ENCODE measurements at places on chromosomes 7 and 10. TPM values are rescaled to one million over a fixed set of nuclear protein-coding genes. Genes with fewer than 3 reads are reported as not detected.

SMO gene
- 0.37 TPM for total RNA-seq

- H3K4me1 ChIP-seq = peaks cover 8% of the 10 kb centered on the region
- no peak overlapping the region for H3K4me3 ChIP-seq
- no peaks in the 10 kb centered on the region for H3K36me3 ChIP-seq
- H3K27me3 ChIP-seq = no peaks in the 10 kb centered on the region
- peak; percentile 54 for DNase-seq
Measured at GRCh38 chr10:31034098-31034909, 2.6 kb upstream of the ZNF438 start.

PRLHR gene
- total RNA-seq = not detected

DNA sequence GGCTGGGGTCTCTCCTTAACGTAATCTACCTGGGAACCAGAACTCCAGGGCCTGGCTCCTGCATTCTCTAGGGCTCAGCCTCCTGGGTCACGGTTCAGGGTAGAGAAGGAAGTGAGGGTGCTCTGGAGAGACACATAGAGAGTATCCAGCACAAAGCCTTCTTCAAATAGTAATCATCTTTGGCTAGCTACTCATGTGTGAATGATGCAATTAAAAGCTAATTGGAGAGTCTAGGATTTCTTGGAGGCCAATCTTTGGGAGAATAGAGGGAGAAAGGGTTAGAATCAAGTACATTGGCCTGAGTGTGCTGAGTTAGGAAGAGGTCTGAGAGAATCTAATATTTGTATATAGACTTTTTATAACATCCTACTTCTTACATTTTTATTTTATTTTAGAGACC lies 24.0 kb upstream of the MALRD1 start:
- no peak for DNase-seq
- H3K4me3 ChIP-seq = no peak overlapping the region
- H3K27ac ChIP-seq = no peak overlapping the region
- H3K27me3 ChIP-seq = no peaks in the 10 kb centered on the region
- no peaks in the 10 kb centered on the region for H3K36me3 ChIP-seq

DNA sequence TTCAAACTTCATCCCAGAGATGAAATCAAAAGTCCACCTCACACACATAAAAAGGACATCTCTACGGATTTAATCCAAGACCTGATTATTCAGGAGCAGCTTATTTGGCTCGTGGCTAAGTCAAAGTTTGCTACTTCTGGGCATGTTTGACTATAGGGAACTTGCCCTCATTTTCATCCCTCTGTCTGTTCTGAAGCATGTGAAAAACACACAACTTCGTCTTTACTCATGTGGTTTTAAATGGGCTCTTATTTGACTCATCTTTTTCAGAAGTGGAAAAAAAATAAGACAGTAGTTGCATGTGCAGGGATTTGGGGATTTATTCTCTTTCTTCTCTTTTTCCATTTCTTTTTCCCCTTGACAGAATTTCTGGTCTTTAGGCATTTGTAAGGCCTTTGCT lies 295.9 kb downstream of the TFEC start:
- H3K4me1 ChIP-seq = no peaks in the 10 kb centered on the region
- H3K27me3 ChIP-seq = no peaks in the 10 kb centered on the region
- no peaks in the 10 kb centered on the region for H3K36me3 ChIP-seq
- no peak overlapping the region for H3K4me3 ChIP-seq

- H3K4me1 ChIP-seq = peaks cover 25% of the 10 kb centered on the region
- H3K4me3 ChIP-seq = peak overlapping the region; percentile 86
- peak overlapping the region; percentile 82 for H3K27ac ChIP-seq
- no peak for DNase-seq
Measured at GRCh38 chr7:151080067-151080521, 515 bp downstream of the FASTK start.

CTAGE6 gene
- total RNA-seq = 1.5 TPM

DNA sequence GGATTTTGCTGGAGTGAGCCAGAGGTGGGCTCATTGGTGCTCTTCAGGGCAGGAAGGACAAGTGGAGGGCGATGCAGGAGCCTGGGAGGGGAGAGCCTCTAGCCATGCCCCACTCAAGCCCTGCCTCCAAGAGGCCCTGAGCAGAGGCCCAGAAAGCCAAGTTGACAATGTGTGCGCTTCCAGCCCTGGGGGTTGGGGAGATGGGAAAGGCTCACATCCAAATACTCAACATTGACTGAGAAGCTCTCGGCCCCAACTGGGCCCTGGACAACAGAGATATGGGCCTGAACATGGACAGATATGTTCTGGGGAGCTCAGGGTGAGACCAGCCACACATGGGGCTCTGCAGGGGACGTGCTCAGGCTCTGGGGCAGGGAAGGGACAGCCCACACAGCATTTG lies 39.0 kb downstream of the FRMPD2 start:
- no peaks in the 10 kb centered on the region for H3K4me1 ChIP-seq
- no peaks in the 10 kb centered on the region for H3K36me3 ChIP-seq
- peaks cover 4% of the 10 kb centered on the region for H3K27me3 ChIP-seq
- H3K4me3 ChIP-seq = no peak overlapping the region
- H3K27ac ChIP-seq = no peak overlapping the region
- no peak for DNase-seq

DNA sequence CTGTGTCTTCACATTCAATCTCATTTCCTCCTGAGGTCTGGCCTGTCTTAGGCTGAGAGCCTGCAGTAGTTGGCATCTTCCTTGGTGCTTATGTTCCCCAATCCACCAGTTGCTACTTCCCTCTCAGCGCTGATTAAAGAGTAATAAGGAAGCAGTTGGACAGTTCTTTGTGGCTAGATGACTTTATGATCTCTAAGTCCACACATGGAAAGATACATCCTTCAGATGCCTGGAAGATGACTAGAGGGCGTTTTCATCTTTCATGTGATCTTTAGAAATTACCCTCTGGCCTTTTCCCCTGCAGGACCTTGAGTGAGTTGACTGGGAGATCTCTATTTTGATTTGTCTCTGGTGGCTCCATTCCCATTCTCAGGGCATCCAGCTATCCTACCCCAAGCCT lies 204.5 kb downstream of the GRM3 start:
- no peaks in the 10 kb centered on the region for H3K27me3 ChIP-seq
- no peak for DNase-seq
- no peak overlapping the region for H3K4me3 ChIP-seq
- no peak overlapping the region for H3K27ac ChIP-seq

DNA sequence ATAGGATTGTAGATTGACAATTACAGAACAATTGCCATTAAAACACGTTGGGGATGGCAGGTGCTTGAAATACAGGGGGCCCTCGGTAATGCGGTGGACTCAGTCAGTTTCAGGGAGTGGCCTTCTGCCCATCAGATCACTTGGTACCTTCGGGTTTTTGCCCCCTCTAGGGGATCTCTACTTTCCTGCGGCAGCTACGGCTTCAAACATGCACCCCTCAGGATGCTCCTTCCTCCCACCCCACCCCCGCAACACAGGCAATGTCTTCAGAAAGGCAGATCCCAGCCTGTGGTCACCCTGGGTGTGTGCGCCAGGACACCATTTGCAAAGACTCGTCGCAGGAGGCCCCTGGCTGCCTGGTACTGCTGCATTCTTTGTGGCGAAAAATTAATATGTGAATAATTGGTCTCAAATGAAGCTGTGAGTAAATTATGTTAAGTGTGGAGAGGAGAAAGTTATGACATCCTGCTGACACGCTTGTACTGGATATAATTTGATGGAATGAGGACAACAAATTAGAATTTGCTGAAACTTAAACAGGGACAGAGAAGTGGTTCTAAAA lies 431.0 kb upstream of the MKI67 start:
- H3K36me3 ChIP-seq = no peaks in the 10 kb centered on the region
- no peak overlapping the region for H3K27ac ChIP-seq
- no peaks in the 10 kb centered on the region for H3K4me1 ChIP-seq
- H3K4me3 ChIP-seq = no peak overlapping the region

- H3K4me3 ChIP-seq = no peak overlapping the region
- H3K36me3 ChIP-seq = peaks cover 19% of the 10 kb centered on the region
- H3K4me1 ChIP-seq = peaks cover 33% of the 10 kb centered on the region
- peak; percentile 70 for DNase-seq
Measured at GRCh38 chr7:43721193-43721806, 8.0 kb downstream of the COA1 start.

DNA sequence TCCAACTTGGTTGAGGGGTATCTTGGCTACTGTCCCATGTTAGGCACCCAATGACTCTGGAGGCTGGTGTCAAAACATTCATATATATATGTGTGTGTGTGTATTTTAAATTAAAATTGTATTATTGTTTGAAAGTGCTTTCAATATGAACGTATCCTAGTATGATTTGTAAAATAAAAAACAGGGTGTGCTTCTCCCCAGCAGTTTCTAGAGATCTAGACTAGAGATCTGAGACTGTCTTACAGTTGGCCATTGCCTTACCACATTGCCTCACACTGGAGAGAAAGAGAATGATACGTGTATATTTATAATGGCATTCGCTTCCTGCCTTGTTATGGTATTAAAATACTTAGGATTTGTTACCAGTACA lies 1.2 kb downstream of the BAG3 start:
- peak; percentile 77 for DNase-seq
- peaks cover 52% of the 10 kb centered on the region for H3K4me1 ChIP-seq
- peak overlapping the region; percentile 89 for H3K27ac ChIP-seq

GRCh38 chr7:128005117-128005516 lies 26.1 kb downstream of the LRRC4 start:
- DNase-seq = no peak
- no peak overlapping the region for H3K27ac ChIP-seq
- H3K4me3 ChIP-seq = no peak overlapping the region
- peaks cover 15% of the 10 kb centered on the region for H3K36me3 ChIP-seq
- H3K4me1 ChIP-seq = peaks cover 12% of the 10 kb centered on the region
- no peaks in the 10 kb centered on the region for H3K27me3 ChIP-seq

- H3K4me3 ChIP-seq = peak overlapping the region; percentile 92
- H3K4me1 ChIP-seq = peaks cover 10% of the 10 kb centered on the region
- no peak overlapping the region for H3K27ac ChIP-seq
- no peak for DNase-seq
Measured at GRCh38 chr7:30136743-30137485, 2.1 kb downstream of the MTURN start.

DNA sequence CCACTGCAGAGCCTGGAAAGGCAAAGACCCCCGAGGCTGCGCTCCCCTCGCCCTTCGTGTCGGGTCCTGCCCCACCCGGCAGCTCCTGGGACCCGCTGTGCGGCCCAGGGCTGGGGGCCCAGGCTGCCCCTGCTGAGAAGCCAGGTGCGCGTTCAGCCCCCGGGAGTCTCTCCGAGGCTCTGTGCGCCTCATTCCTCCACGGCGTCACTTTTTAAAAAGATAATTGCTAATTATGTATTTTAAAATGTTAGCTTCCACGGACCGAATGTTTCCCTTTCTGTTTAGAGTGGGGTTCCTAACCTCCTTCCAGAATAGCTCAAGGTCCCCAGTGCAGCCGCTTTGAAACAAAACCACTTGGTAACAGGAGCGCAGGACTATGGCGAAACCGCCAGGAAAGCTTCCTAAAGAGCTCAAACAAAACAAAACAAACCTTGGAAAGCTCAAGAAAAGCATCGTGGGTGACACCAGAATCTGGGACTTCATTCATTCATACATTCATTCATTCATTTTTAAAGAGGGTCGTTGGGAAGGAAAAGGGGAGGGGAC lies 45.6 kb downstream of the PDIA4 start:
- H3K4me3 ChIP-seq = peak overlapping the region; percentile 93
- no peak for DNase-seq
- peak overlapping the region; percentile 81 for H3K27ac ChIP-seq

FAM53B gene
- 20.9 TPM for total RNA-seq

AOAH gene
- 17.8 TPM for total RNA-seq

Measured in activated CD4-positive, alpha-beta T cell treated with anti-CD3 and anti-CD28 coated beads, Interleukin-2, amount 10 ng/mL, durations not matched to agents 24 days and 14 days (primary cell).